ENCODE measurements at places on chromosomes 3 and 15.

- no peak for DNase-seq
Observed at GRCh38 chr3:189995129-189995528, 125.6 kb downstream of the P3H2 start.

DNA sequence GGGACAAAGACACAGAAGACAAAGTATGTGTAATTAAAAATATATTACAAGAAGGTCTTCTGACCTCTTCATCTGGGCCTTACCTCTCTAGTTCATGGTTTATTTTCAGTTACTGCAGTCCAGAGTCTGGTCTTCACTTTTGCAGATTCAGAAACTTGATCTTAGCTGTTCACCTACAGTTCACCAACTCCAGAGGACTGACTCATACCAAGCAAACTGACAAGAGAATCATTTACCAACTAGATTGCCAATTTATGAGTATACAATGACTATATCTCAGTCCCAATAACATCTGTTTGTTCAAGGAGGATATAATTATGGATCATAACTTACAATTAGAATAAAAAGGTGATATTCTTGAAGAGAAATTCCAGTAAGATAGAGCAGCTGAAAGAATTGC lies 9.0 kb downstream of the P2RY1 start:
- no peak for DNase-seq

GRCh38 chr3:143671626-143672025 lies 176.6 kb downstream of the SLC9A9 start:
- DNase-seq, result no peak

DNA sequence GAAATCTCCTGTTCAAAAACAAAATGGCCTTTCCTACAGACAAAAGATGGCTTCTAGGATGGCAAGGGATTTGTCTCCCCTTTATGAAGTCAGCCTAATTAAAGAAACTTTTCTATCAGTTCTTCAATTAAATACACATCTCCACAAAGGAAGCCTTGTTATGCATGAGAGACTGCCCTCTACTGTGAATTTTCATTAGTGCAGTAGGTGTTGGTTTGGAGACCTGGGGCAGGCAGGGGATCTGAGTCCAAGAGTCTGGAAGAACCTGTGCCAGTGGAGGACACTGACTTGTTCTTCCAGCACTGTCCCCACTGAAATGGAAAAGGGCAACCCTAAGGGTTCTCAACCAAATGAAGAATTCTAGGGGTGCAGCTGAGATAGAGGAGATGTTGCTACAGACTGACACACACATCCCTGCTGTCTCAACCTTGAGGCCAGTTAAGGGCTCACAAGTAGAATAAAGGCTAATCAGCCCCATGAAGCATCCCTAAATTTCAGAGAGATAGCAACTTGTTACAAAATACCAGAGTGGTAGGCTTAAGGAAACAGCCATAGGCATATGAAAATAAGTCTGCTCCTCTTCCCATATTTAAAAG lies 174.0 kb upstream of the PRICKLE2 start:
- DNase-seq, result no peak

DNA sequence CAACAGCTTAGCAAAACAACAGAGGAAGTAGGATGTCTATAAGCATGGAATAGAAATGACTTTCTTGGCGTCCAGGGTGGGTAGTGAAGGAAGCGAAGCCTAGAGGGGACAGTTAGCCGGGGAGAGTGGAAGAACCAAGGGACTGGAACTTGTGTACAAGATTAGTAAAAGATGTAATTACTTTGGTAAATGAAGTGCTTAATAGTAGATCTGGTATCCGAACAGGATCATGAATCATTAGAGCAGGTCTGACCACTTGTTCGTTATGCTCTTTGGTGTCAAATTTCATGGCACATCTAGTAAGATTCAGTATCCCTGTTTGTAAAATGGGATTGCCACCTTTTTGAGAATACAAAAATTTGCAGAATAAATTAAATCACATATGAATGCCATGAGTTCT lies 112.5 kb upstream of the MLF1 start:
- no peak for DNase-seq

DNA sequence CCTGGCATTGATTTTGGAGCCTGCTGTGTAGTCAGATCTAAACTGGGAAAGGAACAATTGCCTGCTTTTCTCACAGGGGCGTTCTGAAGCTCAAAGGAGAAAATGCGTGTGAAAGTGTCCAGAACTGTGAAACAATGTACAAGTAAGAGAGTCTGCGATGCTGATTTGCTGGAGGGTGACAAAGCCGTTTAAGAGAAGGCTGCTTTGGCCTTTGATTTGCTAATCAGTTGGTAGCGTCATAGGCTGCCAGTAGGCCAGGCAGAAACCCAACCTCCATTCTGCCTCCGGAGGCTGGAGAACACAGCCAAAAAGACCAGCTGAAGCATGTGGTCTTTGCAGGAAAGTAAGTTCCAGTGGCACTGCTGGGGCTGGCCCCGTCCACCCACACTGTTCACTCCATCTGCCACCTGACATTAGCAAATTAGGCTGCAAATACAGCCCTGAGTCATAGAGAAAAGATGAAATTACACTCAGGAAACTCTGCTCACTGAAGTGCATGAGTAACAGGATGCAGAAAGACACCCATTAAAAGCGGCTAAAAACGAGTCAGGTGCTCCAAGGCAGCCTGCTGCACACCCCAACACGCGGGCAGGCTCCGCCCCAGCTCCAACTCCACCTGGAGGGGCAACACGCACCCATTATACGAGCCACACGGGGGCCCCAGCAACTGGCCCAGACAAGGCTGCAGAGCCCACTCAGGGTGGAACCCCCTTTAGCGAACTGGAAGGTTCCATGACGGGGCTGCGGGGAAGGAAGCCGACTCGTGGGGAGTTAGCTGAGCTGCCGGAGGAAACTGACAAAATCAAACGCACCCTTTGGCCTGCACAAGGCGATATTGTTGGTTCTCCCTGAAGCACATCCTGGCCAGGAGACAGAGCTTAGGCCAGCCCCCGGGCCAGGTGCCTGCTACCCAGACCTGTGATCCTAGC lies 31.6 kb downstream of the ZDHHC19 start:
- peak; percentile 83 for DNase-seq

DNA sequence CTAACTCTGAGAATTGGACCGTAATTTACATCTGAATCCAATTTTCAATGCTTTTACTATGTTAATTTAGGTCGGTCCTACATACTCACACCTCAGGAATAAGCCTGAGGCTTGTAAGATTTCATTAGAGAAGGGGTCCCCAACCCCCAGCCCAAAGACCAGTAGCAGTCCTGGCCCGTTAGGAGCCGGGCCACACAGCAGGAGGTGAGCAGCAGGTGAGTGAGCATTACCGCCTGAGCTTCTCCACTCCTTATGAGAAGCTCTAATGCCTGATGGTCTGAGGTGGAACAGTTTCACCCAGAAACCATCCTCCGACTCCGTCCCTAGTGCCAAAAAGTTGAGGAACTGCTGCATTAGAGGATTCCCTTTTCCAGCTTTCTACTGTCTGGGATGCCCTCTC lies 757.3 kb downstream of the SI start:
- no peak for DNase-seq

Data from activated T-cell treated with anti-CD3 and anti-CD28 coated beads, Interleukin-2, amount 50 U/mL, for 1 hour (primary cell).